ENCODE measurements at places on chromosomes 13 and 19.

DNA sequence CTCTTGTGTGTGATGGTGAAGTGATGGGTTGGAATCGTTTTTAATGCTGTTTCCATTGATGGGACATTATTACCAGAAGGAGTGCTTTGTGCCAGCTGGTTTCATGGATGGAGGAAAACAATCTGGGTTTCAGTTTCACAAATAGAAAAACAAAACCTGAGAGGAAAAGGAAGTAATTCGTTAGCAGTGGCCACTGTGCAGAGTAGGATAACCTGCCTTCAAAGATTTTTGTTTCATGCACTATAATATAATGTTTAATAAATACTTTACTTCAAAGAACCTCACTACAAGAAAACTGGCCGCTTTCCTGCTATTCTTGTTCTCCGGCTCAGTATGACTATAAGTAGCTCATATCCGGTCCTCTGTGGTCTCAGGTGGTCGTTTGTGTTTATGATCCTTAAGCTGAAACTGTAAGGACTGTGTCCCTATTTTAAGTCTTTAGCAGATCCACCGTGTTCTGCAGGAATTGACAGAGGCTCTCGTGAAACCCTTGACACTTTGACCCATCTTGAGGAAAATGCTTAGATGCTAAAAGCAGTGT, 104.7 kb downstream of the GGACT start:
- no peak for DNase-seq

DNA sequence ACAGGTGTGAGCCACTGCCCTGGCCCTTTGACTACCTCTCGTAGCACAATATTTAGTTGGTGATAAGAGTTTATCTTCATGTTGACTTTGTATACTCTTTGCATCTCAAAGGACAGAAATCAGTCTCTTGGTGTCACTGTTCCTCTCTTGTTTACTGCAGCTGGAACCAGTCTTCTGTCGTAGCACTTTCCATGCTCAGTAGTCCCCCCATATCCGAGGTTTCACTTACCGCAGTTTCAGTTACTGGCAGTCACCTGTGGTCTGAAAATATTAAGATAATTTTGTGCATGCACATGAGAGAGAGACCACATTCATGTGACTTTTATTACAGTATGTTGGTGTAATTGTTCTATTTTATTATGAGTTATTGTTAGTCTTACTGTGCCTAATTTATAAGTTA, 49.1 kb downstream of the WASF3 start:
- DNase-seq: no peak

DNA sequence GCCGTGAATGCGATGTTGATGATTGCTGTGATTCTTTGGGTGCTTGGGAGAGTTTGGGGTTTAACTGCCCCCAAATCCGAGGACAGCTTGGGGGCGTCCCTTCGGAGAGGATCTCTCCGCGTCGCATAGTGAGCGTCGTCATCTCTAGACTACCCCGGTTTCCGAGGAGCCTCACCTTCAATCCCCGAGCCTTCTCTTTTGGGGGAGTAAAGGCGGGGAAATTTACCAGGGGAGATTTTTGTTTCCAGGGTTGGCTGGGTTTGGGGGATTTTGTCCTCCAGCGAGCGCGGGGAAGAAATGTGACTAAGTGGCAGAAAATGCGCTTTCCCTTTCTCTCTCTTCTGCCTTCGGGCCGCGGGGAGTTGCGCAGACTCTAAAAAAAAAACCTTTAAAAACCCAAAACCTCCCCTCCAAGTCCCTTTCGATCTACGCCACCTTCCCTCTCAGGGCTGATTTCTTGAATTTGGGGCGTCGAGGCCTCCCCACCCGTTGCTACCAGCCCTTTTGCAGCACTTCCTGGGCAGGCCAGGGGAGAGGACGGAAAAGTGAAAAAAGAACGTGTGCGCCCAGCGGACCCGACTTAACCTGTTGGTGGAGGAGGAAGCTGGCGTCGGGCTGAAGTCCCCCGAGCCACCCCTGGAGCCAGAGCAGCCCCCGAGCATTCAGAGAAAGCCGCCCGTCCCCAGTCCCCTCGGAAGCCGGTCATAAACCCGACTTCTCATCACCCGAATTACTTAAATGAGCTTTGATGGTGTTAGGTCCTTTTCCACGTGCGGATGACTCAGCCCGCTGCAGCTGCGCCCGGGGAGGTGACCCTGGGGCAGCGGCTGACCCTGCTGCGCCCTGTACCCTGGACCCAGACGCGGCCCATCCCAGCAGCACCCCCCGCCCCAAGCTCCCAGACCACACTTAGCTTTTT, 17.7 kb downstream of the NFIX start:
- peak; percentile 43 for DNase-seq

- no peak for DNase-seq
These were observed 6.8 kb upstream of the CCDC124 start for GRCh38 chr19:17926044-17926443.

- no peak for DNase-seq
These were observed 9.5 kb downstream of the STOML3 start for GRCh38 chr13:38981096-38981495.

GRCh38 chr13:33612641-33613638, 205.0 kb upstream of the RFC3 start:
- DNase-seq: no peak
